ENCODE measurements at places on chromosomes 6 and 20.
A peak's percentile ranks its signal among the peaks of the same experiment; 100 is the strongest.

- no peak for DNase-seq
Observed at GRCh38 chr6:168377484-168377855, 57.9 kb upstream of the DACT2 start.

- DNase-seq = no peak
Observed at GRCh38 chr20:5261763-5262162, 55.0 kb downstream of the PROKR2 start.

DNA sequence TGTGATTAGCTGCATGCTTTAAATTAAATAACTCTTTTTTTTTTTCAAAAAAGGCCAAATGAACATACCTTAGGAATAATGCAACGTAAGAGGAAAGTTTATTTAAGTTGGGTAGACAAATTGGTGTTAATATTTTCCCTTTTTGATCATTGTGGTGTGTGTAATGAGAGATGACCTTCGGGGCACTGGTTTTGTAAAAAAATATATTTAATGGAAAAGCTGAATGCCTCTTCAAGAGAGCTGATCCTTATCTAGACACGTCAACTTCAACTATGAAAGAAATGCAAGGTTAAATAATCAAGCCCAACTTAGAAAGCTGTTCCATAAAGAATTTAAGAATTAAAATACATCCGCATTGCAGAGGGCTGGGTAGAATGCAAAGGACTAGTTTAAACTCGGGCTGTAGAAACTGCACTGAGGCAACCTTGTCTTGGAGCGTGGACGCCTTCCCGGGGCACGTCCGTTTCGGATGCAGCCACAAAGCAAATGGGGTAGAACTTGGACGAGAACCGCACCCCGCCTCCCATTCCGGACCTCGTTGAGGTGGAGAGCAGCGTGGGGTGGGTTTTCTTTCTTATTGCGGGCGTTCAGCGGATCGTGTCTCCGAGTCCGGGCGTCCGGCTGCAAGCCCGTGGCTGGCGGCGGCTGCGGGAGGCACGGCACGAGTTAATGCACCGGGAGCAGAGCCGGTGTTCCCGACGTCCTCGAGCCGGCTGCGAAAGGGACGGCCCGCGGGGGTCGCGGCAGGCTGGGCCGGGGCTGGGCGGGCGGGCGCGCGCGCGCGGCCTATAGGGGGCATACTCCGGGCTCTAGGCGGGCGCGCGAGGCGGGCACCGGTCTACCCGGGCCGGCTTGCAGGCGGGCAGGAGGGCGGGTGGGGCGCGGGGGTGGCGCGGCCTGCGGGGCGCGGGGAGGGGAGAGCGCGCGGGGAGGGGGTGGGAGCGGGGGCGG lies 1.9 kb downstream of the JARID2 start:
- DNase-seq = peak; percentile 87

DNA sequence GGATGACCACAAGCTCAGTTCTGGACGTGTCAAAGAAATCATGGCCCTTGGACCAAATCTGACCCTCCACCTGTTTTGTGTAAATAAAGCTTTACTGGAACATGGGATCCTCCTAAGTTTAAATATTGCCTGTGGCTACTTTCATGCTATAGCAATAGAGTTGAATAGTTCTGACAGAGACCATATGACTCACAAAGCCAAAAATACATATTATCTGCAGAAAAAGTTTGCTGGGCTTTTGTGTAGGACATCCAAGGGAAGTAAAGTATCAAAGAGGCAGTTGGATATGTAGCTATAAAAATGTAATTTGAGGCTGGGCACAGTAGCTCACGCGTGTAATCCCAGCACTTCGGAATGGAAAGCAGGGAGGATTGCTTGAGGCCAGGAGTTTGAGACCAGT lies 78.9 kb downstream of the TOX2 start:
- DNase-seq = no peak

- peak; percentile 24 for DNase-seq
Observed at GRCh38 chr6:39044181-39044580, 4.4 kb upstream of the GLP1R start.

DNA sequence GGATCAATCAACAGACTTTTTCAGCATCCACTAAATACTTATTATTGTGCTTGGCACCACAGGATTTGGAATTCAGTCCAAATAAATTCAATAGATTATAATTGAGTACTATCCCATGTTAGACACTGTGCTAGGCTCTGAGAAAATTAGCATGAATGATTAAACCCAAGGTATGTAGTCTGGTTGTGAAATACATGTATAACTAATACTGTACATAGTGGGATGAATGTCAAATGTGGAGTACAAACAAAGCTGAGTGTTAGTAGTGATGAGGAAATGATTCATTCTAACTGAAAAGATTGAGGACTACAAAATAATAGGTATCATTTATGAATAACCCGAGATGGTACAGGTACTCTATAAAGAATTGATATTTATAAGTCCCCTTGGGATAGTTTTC lies 111.9 kb upstream of the FLRT3 start:
- no peak for DNase-seq

DNA sequence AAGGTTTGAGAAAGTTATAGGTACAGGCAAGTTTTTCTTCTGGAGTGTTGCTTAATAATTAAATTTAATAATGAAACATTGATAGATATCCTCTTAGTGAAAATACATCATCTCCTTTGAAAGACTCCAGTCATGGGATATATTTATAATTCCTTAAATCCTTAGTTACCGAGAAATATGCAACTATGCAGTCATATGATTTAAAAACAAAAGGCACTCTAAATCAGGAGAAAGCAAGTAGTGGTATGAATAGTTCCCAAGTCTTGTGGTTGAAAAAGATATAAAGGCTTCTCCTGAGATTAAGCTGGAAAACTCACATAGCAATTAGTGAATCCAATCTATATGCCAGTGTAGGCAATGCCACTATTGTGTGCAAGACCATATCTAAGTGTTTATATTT lies 475.4 kb downstream of the EYS start:
- DNase-seq = no peak

DNA sequence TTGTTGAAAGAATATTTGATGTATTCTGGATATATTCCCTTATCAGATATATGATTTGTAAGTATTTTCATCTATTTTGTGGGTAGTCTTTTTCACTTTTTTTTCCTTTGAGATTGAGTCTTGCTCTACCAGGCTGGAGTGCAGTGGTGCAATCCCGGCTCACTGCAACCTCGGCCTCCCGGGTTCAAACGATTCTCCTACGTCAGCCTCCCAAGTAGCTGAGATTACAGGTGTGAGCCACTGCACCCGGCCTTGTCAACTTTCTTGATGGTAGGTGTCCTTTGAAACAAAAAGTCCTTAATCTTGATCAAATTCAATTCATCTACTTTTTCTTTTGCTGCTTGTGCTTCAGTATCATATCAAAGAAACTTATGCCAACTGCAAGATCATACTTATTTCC lies 297.2 kb upstream of the NRSN1 start:
- DNase-seq = no peak

DNA sequence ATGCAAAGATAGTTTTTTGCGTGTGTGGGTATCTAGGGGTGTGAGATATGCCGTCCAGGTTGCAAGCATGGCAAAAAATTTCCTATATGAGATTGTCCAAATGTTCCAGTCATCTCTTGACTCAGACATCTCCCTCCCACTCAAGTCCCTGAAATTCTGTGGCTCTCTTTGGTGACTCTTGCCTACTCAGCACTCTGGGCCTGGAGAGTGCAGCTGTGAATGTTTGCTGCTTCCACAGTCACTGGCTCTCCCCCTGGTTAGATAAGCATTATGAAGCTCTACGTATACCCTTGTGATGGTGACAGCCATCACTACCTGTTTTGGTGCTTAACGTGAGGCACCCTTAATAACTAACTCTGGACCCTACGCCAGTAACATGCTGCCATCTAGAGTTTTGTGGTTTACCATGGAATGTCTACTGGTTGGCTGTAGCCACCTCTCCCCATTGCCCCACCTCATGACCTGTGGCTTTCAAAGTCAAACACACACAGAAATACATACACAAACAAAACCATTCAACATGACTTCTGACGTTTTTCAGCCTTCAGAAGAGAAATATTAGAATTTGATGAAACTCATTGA lies 621.9 kb upstream of the CITED2 start:
- no peak for DNase-seq

DNA sequence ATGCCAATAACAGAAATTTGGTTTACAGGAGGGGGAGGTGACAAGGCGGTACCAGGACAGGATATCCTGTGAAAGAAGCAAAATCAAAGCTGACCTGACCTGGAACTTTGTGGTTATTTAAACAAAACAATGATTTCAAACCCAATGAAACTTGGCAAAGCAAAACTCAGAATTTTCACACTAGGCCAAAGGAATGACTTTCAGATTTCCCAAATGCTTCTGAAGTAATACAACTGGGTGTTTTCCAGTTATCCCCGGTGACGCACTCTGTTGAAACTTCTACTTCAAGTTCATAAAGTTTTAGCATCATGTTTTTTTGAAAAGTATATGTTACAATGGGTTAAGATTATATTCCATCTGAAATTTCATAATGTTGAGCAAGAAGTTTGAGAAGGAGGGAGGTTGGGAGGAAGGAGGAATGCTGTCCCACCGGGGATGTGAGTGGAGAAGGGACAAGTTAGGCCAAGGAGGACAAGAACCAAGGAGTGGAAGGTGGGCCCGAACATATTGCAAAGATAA lies 78.1 kb upstream of the TRAF3IP2 start:
- DNase-seq = no peak

GRCh38 chr6:71386215-71386614 lies 97.6 kb downstream of the OGFRL1 start:
- no peak for DNase-seq

DNA sequence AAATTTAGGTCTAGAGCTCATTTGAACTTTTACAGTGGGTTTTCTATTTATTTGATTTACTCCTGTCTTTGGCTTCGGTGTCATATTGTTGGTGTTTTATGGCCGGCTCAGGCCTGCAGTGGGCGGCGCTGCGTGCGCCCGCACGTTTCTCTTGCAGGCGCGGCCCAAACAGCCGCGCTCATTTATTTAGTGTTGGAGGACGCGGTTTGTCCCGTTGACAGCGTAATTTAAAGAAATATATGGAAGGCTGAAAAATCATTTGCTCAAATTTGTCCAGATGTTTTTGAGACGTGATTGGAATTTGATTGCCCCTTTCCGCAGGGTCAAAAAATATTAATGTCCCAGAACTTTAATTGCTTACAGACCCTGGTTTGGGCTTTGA lies 22.1 kb downstream of the TFAP2B start:
- DNase-seq = no peak

GRCh38 chr6:157999168-158000051 lies 17.7 kb downstream of the SYNJ2 start:
- no peak for DNase-seq
